ENCODE measurements at places on chromosomes 2 and 18.

GRCh38 chr2:14303366-14304115, 329.0 kb upstream of the LRATD1 start:
- no peak for DNase-seq

GRCh38 chr18:63511285-63511684, 30.9 kb upstream of the SERPINB12 start:
- no peak for DNase-seq

- no peak for DNase-seq
These were observed 192.2 kb downstream of the TCF4 start for GRCh38 chr18:55395799-55396198.

DNA sequence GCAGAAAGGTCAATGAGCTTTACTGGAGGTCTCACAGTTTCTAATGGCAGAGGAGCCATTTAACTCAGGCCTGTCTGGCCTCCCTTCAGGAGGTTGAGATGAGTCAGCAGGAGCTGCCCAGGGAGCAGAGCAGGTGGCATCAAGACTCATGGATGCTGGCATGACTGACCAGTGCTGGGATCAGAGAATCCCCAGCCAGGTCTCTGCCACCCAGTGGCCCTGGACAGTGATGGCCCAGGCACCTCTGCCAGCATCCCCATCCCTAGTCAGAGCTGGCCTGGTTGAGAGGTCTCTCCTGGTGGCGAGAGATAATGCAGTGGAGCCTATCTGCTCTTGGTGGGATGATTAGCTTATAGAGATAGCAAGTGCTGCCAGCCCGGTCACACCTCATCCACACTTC, 43.1 kb downstream of the GYPC start:
- DNase-seq = no peak
